IPS DF 6.9 (cell line): ENCODE measurements at places on chromosomes 16 and 17.

- DNase-seq, result no peak
Measured at GRCh38 chr17:50518384-50519023, 10.3 kb downstream of the MYCBPAP start.

GRCh38 chr17:61495161-61495857 is 43.1 kb downstream of the TBX4 start:
- DNase-seq, result no peak

DNA sequence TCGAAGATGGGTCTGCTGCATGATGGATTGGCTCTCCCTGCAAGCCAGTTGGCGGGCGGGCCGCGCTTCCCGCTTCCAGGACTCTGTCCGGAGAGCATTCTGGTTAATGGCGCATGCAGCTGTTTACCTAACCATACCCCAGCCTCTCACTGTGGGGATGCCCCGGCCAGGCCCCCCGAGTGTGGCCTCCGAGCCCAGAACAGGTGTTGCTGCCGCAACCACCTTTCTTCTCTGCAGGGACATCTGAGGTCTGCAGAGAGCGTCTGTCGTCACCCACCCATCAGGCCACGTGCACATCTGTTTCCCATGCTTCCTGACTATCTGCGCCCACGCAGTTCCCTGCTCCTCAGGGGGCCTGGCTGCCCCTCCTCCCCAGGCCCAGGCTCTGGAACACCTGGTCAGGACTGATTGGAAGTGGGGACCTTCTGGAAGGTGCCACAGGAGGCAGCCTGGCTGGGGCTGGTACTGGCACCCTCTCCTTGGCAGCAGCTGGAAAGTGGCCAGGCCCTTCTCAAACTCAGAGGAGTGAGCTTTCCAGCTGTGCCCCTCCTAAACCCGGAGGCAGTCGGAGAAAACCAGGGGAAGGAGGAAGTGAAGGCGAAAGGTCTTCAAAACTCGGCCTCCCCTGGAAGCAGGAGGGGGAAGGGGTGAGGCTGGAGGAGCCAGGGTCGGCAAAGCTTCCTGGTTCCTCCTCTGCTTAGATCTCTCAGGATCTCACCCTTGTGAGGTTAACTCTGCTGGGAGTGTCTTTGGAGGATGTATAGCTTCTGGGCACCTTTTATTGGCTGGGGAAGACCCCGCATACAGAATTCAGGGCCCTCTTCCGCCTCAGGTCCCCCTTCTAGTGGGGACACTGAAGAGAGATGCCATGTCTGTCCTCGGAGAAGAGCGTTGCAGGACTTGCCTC is 64.5 kb upstream of the CIBAR2 start:
- DNase-seq, result no peak

DNA sequence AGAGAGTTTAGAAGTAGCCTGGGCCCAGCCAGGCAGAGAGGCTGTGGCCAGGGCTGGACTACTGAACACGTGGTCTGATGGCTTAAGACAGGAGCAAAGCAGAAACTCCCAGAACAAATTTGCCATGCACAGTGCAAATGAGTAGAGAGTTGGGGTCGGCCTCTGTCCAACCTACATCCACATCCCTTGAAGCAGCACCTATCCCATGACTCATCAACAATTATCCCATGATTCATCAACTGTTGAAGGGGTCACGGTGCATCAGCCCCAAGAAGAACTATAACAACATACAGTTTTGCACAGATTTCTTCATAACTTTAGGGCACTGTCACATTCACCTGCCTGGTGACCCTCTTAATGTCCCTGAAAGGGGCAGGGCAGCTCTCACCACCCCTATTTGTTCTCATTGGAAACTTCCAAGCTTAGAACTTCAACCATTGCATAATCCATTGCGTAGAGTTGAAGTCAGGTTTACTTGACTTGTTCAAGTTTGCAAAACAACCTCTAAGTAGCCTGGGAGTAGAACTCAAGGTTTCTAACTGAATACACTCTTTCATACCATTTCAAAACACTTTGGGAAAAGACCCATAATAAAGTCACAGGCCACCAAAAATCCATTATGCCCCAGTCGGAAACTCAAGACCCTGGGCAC is 235.2 kb upstream of the CDH5 start:
- no peak for DNase-seq

DNA sequence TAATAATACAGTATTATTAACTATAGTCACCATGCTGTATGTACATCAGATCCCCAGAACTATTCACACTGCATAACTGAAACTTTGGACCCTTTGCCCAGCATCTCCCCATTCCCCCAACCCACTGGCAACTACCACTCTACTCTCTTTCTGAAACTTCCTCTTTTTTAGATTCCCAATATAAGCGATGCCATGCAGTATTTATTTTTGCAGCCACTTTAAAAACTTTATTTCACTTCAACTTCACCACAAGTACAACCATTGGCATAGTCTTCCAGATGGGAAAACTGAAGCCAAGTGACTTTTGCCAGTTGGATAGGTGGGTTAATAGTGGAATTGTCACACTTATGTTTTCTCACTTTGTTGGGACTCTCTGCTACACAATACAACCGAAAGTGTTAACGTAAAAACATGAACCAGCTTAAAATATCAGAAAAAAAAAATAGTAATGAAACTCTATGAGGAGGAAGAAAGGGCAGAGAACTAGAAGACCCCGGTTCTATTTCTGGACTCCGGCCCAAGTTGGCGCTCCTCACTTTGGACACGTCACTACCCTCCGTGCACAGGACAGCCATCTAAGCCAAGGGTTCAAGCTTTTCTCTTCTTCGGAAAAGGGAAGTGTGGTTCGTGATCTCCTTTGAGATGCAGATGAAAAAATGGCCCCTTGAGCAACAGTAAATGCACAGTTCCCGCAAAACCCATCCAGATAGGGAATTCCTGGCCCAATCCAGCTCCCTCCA is 743 bp downstream of the SHCBP1 start:
- DNase-seq, result no peak

DNA sequence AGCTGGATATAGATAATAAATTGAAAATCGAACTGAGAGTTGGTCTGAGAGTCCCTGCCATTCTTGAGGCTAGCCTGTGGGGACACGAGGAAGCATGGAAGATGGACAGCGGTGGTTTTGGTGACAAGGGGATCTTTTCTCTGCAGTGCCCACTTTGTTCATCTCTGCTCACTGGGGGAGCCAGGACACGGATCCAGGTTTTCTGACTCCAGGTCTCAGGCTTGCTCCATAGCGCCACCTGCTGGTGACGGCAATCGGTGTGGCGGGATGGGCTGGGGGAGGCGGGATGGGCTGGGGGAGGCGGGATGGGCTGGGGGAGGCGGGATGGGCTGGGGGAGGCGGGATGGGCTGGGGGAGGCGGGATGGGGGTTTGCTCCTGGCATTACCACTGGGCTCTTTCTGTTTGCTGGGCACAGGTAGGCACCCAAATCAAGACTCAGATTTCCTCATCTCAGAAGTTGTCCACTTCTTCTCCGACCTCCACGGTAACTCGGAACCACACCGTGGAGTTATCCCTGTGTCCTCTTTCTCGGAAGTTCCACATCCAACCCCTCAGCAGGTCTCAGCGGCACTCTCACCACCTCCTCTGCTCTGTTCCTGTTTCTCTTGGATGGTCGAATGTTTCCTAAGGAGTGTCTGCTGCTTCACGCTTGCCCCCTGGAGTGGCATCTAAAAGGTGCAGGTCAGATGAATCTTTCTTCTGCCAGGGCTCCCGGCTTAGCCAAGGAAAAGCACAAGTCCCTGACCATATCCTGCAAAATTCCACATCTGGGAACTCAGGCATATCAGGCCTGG is 142.4 kb downstream of the CYLD start:
- peak; percentile 61 for DNase-seq

- DNase-seq, result no peak
Measured at GRCh38 chr16:67489401-67490083, 6.2 kb upstream of the AGRP start.

GRCh38 chr17:66276328-66276937 is 26.0 kb upstream of the PRKCA start:
- DNase-seq, result no peak

- DNase-seq, result no peak
Measured at GRCh38 chr17:75088465-75089417, 987 bp downstream of the SLC16A5 start.

- DNase-seq, result no peak
Measured at GRCh38 chr16:2512735-2513404, 882 bp upstream of the ATP6V0C start.

- no peak for DNase-seq
Measured at GRCh38 chr16:68009157-68009735, 6.5 kb downstream of the DPEP2NB start.

- DNase-seq, result no peak
Measured at GRCh38 chr17:36184023-36184765, 7.8 kb upstream of the TBC1D3B start.

DNA sequence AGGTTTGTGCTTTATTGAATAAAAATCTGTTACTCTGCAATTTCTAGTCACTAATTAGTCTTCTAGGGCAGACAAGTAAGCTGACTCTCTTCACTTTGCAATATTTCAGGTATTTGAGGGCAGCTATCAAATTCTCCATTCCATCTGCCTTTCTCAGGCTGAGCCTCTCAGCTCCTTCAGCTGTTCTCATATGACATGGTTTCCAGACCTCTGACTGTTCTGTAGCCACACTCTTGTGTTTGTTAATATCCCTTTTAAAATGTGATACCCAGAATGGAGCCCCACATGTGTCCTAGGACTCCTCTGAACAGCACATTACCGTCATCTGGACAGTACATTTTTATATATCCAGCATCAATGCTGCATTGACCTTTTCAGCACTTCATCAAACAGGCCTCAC is 46.1 kb upstream of the MTMR4 start:
- no peak for DNase-seq

GRCh38 chr17:45218895-45219661 is 2.6 kb upstream of the FMNL1 start:
- DNase-seq, result no peak

DNA sequence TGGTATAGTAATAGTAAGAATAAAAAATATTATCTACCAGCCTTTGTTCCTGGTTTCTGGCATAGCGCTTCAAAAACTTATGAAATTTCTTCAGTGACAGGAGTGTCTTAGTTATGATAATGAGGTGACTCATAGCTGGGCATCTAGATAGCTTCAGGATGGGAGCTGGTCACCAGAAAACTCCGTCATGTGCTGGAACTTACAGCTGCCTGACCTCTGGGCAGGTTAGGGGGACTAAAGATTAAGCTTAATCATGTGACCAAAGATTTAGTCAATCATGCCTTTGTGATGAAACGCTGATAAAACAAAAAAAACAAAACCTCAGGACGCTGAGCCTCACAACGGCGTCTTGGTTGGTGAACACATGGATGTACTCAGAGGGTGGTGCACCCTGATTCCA is 154.2 kb downstream of the MYO1D start:
- no peak for DNase-seq

GRCh38 chr17:28317966-28318758 is 838 bp upstream of the TMEM97 start:
- no peak for DNase-seq

DNA sequence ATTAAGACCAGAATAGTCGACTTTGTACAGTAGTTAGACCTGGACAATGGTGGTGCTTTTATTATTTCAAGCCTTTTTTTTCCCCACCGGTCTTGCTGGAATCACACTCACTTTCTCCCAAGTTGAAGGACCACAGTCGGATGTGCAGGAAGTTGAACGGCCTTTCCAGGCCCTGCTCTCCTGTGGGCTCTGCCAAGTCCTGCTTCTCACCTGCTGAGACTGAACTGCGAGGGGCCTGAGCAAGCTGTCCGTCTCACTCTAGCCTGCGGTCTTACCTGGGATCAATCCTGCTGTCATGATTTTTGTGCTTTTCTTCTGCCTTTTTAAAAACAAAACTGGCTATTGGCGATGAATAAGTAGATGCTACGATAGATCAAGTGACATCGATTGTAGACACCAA is 1.3 kb downstream of the TLCD3A start:
- DNase-seq, result no peak

GRCh38 chr17:80940171-80941123 is 51.2 kb upstream of the CHMP6 start:
- DNase-seq, result no peak

- no peak for DNase-seq
Measured at GRCh38 chr16:68935008-68935407, 91.7 kb downstream of the TANGO6 start.

DNA sequence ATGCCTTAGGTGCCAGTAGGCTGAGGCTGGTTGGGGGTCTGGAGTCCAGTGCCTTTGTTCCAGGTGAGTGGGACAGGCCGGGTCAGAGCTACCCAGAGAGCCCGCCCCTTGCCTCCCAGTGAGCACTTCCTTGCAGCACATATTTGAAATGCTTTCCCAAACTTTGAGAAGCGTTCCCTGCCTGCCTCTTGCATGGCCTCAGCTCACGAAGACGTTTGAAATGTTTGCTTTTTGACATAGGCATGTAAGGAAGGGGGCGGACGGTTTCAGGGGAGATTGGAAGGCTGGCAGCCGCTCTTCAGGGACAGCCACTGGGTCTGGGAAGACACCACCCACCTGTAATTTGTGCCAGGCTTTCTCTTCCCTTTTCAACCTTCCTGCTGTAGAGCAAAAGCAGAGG is 5.1 kb upstream of the FOXL1 start:
- no peak for DNase-seq

GRCh38 chr17:40577611-40578065 is 12.4 kb upstream of the CCR7 start:
- no peak for DNase-seq

DNA sequence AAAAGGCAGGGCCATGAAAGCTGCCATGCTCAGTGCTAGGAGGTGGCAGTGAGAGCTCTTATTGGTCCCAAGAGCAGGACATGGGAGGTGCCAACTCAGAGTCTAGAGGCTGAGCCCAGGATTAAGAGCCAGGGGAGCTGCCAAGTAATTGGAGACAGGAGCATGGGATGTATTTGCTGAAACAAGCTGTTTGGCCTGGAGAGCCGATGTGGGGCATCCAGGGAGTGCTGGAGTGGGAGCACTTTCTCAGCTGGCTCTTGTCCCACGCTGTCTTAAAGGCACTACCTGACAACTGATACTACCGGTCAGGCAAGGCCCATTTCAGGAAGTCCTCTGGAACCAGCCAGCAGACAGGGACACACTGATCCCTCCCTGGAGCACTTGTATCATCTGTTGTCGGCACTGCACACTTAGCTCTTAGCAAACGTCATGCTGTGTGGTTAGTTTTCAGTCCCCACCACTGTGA is 19.3 kb downstream of the ANKFN1 start:
- no peak for DNase-seq

- DNase-seq, result no peak
Measured at GRCh38 chr17:81245665-81246342, 6.7 kb downstream of the NDUFAF8 start.

DNA sequence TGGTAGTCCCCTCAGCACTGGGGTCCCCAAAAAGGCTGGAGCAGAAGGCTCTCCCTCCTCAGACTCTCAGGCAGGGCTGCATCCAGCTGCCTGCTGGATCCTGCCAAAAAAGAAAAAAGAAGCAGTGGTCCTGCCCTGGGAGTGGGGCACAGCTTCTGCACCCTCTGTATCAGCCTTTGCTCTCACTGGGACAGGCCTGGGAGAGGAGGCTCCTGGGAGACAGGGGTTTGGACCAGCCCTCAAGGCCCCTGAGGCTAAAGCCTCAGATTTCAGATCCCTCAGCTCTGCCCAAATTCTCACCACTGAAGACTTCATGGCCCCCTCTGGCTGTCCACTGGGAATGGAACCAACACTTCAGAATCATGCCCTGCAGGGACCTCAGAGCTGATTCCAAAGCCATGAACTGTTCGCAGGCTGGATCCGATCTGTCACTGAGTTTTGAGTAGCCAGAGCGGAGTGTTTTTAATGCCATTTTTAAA is 96.9 kb downstream of the C16orf78 start:
- DNase-seq, result no peak
